ENCODE measurements at places on chromosomes 11 and 22. TPM values are rescaled to one million over a fixed set of nuclear protein-coding genes. Genes with fewer than 3 reads are reported as not detected.

ACRV1 gene
- total RNA-seq = not detected

GRCh38 chr22:38462960-38463784 lies 4.7 kb upstream of the KDELR3 start:
- no peak for DNase-seq

DNA sequence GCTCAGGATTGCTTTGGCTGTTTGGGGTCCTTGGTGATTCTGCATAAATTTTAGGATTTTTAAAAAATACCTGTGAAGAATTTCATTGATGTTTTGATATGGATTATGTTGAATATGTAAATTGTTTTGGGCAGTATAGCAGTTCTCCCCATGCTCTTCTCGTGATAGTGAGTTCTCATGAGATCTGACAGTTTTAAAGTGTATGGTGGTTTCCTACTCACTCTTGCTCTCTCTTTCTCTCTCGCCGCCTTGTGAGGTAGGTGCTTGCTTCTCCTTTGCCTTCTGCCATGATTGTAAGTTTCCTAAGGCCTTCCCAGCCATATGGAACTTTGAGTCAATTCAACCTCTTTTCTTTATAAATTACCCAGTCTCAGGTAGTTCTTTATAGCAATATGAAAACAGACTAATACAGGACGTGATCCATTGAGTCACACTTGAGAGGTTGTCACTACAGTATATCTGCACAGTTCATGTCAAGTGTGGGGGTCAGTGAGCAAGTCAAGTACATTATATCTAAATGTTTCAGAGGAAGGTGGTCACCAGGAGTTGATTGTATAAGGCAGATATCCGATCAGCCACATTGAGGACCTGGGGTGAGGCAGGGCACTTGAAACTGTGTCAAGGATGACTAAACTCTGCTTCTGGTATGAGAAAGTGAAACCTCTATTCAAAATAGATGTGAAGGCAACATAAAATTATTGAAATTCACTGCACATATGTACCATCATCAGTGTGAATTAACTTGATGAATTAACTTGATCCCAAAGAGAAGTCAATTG lies 70.7 kb upstream of the CCDC179 start:
- DNase-seq = no peak

FOSL1 gene
- total RNA-seq = 25.9 TPM

DNA sequence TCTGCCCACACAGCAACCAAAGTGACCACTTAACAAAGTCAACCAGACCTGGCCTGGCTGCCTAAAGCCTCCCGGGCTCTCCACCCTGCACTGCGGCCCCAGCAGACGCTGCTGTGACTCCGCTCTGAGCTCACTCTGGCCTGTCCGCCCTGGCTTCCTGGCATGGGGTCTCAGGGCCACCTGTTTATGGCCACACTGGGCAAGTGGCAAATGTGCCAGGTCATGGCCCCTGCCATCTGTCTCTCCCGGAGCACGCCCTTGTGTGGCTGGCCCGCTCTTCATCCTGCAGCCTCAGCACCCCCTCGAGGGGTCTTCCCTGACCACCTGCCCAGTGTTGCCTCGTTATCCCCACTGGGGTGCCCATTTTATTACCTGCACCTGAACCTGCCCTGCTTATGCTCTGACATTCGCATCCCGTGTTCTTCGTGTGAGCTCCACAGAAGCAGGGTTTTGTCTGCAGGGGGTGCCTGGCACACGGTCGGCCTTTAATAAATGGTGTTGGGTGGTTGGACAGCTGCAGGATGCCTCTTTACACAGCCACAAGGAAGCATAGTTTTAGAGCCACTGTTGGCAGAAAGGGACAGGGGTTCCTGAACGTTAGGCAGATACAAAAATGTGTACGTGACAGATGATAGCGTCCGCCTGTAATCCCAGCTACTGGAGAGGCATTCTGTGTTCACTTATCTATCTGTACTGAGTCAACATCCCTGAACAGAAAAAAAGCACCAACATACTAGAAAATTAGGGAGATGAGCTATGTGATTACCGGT lies 785.6 kb downstream of the TBC1D22A start:
- no peak for DNase-seq

APOBEC3G gene
- 61.4 TPM for total RNA-seq

SYT13 gene
- not detected for total RNA-seq

CCDC73 gene
- total RNA-seq = 0.11 TPM

DNA sequence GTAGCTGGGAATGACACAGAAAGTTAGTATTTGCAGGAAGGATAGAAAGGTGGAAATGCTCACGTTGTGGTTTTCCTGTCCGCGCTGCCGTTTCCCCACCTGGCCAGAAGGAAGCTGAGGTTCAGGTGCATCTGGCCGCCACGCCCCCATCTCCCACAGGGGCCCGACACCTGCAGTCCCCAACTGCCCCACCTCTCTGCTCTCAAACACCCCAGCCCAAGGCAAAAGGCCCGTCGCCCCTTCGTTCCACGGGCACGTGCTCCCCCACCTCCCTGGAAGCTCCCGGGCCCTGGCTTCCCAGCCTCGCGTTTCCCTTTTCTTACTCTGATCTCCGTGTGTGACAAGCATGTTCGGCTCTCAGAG lies 985.1 kb downstream of the BRD1 start:
- DNase-seq = no peak

SMC1B gene
- total RNA-seq = 0.50 TPM

MPPED1 gene
- not detected for total RNA-seq

DNA sequence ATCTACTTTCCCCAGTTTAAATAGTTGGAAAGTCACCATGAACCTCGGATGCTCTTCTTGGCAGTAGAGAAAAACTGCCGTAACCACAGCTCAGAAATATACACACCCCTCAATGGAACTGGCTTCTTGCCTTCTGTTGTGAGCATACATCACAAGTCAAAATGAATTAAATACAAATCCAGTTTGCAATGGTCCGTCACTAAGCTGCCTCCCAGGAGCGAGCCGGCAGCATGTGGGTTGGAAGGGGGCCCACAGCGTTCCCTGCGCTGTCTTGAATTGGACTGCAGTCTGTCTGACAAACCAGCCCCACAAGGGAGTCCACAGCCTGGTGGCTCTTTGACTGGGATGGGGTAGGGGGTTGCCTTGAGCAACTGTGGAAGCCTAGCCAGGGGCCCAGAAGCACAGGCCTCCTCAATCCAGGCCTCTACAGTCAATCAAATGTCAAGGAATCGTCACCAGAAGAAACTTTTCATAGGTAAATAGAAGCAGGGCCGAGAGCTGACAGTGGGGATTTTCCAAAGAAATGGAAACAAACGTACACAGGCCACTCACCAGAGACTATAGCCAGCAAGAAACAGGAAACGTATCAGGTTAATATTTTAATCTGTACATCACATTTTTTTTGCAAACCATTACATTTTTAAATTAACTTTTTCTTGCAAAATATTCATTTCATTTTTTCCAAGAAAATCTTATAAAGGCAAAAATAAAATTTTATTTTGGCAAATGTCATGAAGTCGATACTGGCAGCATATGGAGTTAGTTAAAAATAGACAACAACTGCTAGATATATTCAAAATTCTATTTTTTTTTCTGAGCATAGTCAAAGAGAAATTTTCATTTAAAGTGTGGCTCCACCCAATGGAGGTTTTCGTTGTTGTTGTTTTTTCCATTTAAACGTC lies 38.5 kb downstream of the C11orf58 start:
- no peak for DNase-seq

DNA sequence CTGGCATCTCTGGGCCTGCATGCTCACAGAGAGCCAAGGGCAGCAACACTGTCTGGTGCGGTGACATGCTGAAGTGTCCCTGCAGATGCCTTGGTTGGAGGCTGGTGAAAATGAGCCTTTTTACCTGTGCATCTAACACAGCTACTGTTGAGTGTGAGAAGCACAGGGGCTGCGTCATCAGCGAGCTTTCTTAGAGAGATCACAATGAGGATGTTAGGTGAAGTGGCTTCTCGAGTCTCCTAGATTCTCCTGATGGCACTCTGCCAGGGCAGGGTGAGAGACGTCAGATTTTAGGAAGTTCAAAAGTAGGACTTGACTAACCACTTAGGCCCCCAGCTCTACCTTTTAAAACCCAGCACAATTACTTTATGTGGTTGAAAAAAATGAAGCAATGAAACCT lies 3.6 kb upstream of the SLC15A3 start:
- no peak for DNase-seq

PHOX2A gene
- not detected for total RNA-seq

DNA sequence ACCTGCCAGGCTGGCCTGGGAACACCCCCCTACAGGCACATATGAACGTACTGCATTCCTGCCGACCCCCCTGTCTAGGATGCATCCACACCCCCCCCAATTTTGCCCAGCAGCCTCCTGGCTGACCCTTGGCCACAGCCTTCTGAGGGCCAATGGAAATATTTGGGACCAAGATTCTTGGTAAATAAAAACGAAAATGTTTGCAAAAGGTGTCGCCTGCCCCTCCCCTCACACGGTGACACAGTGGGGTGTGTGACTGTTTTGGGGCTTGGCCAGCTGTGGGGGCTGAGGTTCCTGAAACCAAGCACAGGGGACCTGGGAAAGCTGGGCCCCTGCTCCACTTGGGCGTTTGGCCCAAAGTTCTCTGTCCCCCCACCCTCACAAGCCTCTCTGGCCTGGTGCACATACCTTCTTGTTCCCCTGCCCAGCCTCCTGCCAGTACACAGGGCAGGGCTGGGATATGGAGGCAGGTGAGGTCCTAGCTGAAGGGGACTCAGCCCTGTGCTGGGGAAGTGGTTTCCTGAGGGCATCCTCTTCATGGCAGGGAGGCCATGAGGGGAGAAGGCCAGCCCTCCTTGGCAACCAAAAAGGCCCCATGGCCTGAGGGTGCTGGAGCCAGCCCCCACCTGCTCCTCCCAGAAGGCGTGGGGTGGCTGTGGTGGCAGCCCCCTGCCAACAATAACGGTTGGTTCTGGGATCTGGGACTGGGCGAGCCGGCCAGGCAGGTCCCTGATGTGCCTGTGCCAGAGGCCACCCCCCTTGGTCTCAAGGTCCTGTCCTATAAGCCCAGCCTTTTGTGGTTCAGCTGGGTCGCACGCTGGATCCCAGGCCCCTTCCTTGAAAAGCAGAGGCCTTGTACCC lies 2.1 kb upstream of the CRACR2B start:
- no peak for DNase-seq

- no peak for DNase-seq
Observed at GRCh38 chr11:127443297-127443696, 442.7 kb upstream of the KIRREL3 start.

- DNase-seq = no peak
Observed at GRCh38 chr22:42692239-42693054, 28.2 kb downstream of the A4GALT start.

- DNase-seq = no peak
Observed at GRCh38 chr11:81174646-81175330, 1558.9 kb downstream of the FAM181B start.

- no peak for DNase-seq
Observed at GRCh38 chr11:66996609-66997273, 21.6 kb downstream of the C11orf86 start.

MCM5 gene
- 270 TPM for total RNA-seq

JAML gene
- total RNA-seq = 377 TPM

OR8D4 gene
- total RNA-seq = not detected

- DNase-seq = no peak
Observed at GRCh38 chr22:20438678-20439492, 1.3 kb upstream of the SCARF2 start.

GRCh38 chr11:110565357-110566336 lies 135.9 kb downstream of the FDX1 start:
- DNase-seq = no peak

TRIM66 gene
- total RNA-seq = 13.6 TPM

- no peak for DNase-seq
Observed at GRCh38 chr11:94130298-94131046, 1.8 kb downstream of the PANX1 start.

GRCh38 chr11:66143264-66143566 lies 73.1 kb downstream of the PACS1 start:
- DNase-seq = no peak

- DNase-seq = no peak
Observed at GRCh38 chr11:57490456-57491248, 24.9 kb downstream of the SLC43A1 start.

- no peak for DNase-seq
Observed at GRCh38 chr22:48952256-48953102, 875.2 kb downstream of the BRD1 start.

- no peak for DNase-seq
Observed at GRCh38 chr11:9143721-9144120, 52.3 kb upstream of the SCUBE2 start.

SCGB2A2 gene
- not detected for total RNA-seq

DNA sequence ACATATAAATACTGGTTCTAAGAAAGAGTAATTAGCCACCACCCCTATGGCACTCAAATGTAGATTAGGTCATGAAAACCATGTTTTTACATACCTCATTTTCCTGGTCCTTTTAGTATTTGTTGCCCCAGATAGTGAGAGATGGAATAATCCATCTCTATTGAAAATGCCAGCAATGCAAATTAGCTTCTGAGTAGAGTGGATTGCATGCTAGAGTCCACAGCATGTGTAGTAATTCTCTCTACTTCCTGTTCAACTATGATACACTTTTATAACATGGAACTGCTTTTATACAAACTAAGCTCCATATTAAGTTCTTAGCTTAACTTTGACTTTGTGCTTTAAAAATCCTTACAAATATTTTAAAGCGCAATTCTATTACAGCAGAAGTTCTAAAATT lies 73.2 kb downstream of the TRPC6 start:
- no peak for DNase-seq

GRCh38 chr11:62401356-62401755 lies 17.5 kb upstream of the SCGB1A1 start:
- no peak for DNase-seq

- no peak for DNase-seq
Observed at GRCh38 chr11:24842308-24842707, 345.5 kb downstream of the LUZP2 start.

GRCh38 chr11:116396331-116396730 lies 376.5 kb downstream of the BUD13 start:
- DNase-seq = no peak

- DNase-seq = no peak
Observed at GRCh38 chr11:22681281-22681812, 14.9 kb downstream of the GAS2 start.

GRCh38 chr11:73244589-73245240 lies 26.6 kb downstream of the P2RY2 start:
- DNase-seq = no peak

VWCE gene
- total RNA-seq = 8.1 TPM

A4GALT gene
- total RNA-seq = not detected

GRCh38 chr11:117511931-117512539 lies 184.4 kb downstream of the CEP164 start:
- DNase-seq = no peak

DNA sequence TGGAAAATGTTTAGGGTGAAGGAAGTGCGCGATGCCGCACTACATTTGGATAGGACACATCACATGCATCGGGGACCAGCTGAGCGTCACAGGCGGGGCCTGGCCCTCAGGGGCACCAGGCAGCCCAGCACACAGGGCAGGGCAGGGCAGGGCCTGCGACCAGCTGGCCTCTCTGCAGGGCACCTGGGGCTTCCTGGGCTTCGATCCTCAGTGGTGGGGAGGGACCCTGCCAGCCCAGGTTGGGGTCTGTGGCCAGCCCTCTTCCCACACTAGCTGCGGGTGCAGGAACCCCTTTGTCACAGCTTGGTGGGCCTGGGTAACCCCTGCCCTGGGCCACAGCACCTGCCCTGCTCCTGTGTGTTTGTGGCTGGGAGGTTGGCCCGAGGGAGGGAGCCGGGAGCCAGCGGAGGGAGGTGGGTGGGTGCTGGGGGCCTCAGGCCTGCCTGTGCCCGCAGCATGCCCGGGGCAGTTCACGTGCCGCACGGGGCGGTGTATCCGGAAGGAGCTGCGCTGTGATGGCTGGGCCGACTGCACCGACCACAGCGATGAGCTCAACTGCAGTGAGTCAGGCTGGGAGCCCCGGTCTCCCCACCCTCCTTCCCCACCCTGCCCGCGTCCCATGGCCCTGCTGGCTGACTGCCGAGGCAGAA lies 37.9 kb downstream of the ST14 start:
- DNase-seq = no peak

Data from activated T-helper 2 cell treated with anti-CD3 and anti-CD28 coated beads, Interferon-gamma antibody, Interleukin-2, Interleukin-4, amounts not matched to agents 10 μg/mL and 5 μg/mL and 100 μg/mL, durations not matched to agents 14 hours and 24 hours and 36 hours (primary cell).